ENCODE measurements at places on chromosomes 3 and 15.

GRCh38 chr15:69658411-69658945, 205.9 kb downstream of the RPLP1 start:
- DNase-seq, result no peak

DNA sequence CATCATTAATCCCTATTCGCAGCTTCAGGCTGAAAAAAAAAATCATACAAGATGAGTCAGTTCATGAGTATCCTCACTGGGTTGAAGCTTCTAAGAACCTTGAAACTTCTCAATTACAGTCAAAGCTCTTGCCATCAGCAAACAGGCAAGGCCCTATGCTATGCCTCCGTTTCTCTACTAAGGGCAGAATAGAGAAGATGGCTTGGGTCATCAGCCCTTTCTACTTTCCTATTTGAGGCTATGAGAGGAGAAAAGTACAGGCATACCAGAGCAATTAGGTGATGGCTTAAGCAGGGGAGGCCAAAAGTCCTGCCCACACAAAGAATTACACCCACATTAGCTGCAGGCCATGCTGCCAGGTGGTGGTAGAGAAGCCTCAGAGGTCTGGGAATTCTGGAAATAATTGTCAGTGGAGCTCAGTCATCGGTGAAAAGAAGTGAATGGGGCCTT, 89.0 kb downstream of the MRPL46 start:
- DNase-seq, result no peak

GRCh38 chr3:146476094-146476740, 6.9 kb upstream of the PLSCR2 start:
- DNase-seq, result no peak

DNA sequence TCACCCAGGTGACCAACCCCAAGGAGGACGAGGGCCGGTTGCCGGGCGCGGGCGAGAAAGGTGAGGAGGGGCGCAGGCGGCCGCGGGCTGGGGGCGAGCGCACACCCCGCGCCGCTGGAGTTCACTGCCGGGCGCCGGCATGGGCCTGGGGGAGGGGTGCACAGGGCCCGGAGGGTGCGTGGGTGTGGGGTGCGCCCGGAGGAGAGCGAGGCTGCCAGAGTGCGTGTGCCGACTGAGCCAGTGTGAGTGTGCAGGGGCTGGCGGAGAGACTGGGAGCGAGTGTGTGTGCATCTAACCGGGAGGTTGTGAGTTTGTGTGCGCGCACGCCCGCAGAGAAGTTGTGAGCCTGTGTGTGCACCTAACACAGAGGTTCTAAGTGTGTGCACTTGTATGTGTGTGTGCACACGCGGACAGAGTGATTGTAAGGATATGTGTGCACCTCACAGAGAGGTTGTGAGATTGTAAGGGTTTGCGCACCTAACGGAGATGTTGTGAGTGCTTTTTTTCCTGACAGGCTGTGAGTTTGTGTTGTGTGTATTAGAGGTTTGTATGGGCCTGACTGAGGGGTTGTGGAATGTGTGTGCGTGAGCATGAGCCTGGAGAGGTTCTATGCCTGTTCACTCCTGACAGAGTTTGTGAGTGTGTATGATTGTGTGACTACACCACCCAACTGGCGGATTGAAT, 681 bp downstream of the CTDSPL start:
- DNase-seq, result no peak

DNA sequence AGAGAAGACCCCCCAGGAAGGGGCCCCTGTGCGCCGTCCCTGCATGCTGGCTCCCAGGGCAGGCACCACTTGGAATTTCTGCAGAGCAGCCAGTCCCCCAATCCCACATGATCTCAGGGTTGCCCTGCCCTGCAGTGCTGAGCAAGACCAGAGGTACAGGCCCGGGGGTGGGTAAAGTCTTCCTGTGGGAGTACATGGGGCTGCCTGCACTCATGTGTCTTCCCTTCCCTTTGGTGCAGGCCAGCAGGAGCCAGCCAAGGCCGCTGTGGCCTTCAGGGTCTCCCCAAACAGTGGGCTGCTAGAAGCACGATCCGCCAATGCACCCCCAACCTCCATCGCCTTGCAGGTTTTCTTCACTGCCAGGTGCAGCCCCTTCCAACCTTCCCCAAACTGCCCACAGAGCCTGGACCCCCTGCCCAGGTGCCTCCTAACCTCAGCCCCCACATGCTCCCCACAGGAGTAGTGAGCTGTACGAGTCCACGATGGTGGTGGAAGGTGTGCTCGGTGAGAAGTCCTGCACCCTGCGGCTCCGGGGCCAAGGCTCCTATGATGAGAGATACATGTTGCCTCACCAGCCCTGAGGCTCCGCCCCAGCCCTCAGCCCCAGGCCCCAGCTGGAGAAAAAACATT, 15.0 kb downstream of the ACAA1 start:
- no peak for DNase-seq

DNA sequence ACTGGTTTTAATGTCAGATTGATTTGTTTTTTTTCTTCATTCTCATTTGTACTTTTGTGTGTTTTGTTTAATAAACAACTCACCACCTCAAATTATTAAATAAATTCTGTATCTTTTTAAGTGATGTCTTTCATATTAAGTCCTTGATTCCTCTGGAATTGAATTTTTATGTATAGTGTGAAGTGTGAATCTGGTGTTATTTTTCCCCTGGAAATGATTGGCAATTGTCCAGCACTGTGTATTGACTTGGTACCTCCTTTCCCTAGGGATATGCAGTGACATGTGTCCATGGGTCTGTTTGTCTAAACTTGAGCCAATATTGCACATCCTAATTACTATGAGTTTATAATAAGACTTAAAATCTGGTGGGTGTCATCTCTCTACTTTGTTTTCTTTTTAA, 2.1 kb downstream of the RNU5B-1 start:
- DNase-seq, result no peak

DNA sequence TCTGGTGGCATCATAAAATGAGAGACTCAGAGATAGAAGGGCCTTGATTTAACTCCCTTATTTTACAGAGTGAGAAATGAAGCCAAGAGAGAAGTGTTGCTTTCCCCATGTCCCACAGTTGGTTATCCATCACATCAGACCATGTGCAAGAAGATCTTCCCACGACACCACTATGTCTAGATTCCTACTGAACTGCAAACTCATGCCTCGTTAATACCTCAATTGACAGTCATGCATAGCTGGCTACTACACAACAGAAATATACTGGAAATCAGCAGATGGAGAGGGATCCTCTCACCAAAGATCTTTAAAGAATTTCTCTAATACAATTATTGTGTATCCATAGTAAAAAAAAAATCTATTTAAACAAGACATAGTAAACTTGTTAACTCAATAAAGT, 33.3 kb downstream of the PEAK1 start:
- no peak for DNase-seq

DNA sequence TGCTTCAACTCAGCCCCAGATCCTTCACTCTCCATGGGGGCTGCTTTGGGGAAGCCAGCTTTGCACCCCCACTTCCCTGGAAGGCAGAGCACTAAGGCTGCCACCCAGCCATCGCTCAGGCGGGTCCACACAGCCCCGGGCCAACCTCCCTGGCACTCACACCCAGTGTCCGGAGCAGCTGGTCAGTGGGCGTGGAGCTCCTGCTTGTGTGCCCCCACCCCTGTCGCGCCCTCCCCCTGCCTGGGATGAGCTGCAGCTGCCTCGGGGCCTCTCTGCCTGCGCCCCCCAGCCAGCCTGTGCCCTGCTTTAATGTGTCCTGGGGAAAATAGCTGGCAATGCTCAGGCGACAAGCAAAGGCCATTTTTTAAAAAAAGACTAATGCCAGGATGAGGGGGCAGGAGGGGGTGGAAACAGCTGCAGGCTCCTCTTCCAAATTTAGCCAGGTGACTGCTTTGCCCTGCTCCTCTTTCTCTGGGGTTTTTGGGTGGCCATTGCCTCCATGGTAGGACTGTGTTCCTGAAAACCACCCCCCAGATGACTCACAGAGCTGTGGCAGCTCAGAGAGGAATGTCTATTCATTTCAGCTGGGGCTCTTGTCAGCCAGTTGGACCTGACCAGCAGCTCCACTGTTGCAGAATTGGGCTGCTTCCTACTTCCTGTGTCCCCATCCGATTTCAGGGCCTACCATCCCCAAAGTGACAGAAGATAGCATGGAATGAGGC, 65.0 kb downstream of the CEMIP start:
- DNase-seq, result no peak

DNA sequence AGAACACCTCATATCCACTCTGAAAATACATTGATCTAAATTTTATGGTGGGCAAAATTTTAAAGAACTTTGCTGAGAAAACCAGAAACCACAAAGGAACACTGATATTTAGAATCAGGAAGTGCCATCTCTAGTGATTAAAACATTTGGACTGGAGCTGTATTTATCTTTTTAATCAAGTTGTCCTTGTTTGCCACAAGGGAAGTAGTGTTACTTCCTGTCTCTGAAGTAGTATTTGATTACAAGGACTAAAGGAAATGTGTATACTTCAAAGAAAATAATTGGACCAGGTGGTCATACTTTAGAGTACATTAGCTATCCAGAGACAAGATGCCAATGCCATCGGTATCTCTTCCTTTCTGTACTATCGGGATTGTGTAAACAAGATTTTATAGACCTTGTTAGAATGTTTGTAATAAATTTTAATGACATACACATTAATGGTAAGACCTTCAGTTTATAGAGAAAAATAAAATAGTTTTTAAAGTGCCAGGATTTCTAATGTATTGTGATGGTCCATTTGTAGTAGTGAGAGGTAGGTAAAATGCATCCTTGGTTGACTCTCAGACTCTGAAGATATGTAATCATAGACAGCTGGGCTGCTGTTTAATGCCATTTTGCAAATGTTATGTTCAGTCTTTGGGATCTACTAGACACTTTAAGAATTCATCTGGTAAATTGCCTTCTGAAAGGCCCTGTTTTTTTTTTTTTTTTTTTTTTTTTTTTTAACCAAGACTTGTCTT, 131.9 kb downstream of the B3GALNT1 start:
- no peak for DNase-seq

- no peak for DNase-seq
Measured at GRCh38 chr3:53190659-53191058, 29.6 kb downstream of the PRKCD start.

GRCh38 chr15:40100947-40101905, 7.5 kb downstream of the BMF start:
- DNase-seq, result peak; percentile 60

DNA sequence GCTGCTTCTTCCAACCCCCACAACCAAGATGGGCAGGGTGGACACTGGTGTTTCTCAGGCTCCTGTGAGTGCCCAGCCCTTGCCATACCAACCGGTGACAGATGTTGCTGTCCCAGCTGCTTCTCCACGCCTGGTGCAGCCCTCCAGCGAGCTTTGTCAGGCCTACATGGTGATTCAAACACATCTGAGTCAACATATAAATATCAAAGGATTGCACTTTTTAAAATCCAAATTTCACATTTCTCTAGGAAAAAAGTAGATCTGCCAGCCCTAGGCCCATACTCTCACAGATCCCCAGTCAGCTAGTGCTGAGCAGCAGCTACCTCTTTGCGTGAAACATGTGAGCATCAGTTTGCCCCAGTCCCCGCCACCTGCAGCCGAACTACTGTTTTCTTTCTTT, 52.7 kb downstream of the RPN1 start:
- DNase-seq, result no peak

GRCh38 chr3:78050276-78051065, 1010.6 kb downstream of the ROBO2 start:
- DNase-seq, result no peak

DNA sequence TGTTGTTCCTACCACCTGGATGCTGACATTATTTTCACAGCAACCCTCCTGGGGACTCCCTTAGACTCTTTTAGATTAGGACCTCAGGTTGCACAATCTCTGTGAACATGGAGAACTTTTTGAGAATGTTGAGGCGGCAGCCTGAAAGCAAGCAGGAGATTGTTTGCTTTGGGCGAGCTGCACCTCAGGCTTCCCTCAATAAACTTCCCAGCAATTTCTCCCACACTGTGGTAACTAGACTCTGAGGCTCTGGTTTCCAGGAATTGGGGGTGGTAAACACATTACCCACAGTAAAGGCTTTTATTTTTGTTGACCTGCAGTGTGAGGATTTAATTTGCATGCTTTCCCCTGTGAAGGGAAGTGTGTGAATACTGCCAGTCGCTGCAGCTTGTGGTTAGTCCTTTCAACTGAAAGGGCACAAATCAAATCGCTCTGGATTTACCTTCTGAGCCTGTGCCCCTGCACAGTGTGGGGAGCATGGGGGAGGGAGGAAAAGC, 35.2 kb upstream of the SIAH2 start:
- no peak for DNase-seq

DNA sequence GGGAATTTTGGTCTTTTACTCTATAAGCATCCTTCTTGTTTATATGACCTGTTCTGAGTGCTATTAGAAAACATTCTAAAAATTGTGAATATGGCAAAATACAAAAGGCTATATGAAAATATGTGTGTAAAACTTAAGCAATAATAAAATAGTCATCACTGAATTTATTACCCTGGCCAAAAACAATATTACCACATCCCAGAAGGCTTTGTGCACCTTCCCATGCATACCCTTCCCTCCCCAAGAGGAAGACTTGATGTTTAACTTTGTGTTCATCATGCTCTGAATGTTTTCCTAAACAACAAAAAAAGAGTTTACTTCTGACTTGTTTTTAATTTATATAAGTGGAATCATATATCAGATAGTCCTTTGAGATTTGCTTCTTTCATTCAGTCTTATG, 155.1 kb upstream of the TNIK start:
- no peak for DNase-seq

GRCh38 chr3:66472313-66473134, 28.3 kb downstream of the LRIG1 start:
- DNase-seq, result peak; percentile 58

- DNase-seq, result no peak
Measured at GRCh38 chr3:107294117-107294516, 83.1 kb upstream of the CCDC54 start.

GRCh38 chr3:59180006-59180405, 130.2 kb upstream of the CFAP20DC start:
- no peak for DNase-seq

GRCh38 chr15:31504462-31504839, 177.8 kb downstream of the KLF13 start:
- no peak for DNase-seq

DNA sequence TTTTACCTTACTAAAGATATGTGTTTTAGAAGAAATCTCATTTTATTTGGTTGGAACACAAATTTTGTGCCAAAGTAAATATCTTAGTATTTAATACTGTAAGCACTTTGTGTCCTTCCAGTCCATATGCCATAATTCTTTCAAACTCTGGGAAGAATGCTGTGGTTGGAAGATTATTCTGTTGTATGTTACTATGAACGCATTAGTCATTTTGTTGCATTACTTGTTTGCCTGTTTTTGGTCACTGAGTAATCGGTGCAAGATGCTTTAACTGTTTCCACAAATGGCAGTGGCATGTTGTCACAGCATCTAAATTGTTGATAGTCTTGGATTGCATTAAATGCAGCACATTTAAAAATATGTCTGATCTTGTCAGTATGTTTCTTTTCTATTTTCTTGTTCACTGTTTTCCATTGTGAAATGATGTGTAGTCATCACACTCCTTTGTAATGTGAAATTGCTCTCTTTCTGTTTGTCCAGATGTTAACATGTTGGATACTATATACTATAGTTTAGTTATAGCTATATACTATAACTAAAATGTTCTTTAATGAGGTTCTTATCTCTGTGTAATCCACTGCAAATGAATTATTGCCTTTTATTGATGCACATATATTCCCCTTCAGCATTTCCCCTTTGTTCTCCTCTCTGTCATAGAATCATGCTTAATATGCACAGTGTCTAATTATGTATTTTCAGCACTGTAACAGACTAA, 89.9 kb upstream of the FLNB start:
- no peak for DNase-seq

GRCh38 chr3:108605491-108605890, 16.0 kb downstream of the DZIP3 start:
- no peak for DNase-seq

- peak; percentile 62 for DNase-seq
Measured at GRCh38 chr15:71743861-71744382, 66.4 kb upstream of the NR2E3 start.
